ENCODE measurements at places on chromosomes 2 and 18.

GRCh38 chr2:20352230-20352578 lies 1.6 kb upstream of the PUM2 start:
- no peak for DNase-seq

GRCh38 chr2:170307052-170307451 lies 129.1 kb downstream of the MYO3B start:
- no peak for DNase-seq

DNA sequence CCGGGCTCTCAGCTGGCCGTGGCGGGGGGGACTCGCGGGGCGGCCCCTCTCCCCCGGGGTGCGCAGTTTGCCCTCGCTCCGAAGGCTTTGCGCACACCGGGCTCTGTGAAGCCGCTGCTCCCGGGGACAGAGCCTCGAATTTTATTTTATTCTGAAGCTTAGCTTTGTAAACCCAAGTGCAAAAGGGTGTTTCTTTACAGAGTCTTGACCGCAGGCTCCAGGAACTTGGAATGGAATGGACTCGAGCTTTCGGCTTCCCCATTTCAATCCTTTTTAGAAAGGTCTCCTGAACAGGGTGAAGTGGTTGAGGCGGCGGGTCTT lies 2.0 kb downstream of the GALR1 start:
- DNase-seq: no peak

DNA sequence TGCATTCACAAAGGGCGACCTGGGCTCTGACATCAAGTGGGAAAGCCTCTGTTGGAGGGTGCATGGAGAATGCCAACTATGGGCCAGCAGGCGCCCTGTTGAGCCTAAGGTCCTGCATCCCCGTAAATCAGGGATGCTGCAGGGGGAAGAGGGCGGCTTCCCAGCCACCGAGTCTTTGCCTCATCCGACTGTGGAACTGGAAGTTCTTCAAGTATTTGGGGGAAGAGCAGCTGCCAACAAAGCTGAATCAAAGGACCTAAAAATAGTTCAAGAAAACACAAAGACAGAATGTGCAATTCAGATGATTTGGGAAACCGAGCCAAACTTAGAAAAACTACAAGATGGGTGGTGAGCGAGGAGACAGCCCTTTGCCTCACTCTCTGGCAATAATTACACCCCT lies 281.1 kb upstream of the MGAT5 start:
- no peak for DNase-seq

DNA sequence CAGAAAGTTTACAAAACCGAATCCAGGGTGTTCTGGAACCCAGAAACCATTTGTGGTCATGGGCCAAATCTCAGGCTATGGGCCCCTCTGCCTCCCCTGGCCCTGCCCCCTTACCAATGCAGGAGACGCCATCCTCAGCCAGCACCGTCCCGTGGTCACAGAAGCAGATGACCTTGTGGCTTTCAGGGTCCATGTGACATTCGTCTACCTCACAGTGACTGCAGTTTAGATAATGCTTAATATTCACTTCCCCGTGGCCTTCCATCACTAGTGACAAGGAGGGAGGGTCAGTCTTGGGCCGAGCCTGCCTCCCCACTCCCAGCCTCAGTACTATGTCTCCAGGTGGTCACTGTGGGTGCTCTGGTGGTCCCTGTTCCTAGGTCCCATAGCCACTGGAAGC lies 111.6 kb downstream of the CLIP4 start:
- no peak for DNase-seq

- DNase-seq: no peak
These were observed 156.7 kb downstream of the ARHGAP28 start for GRCh38 chr18:6885992-6886796.

- DNase-seq: no peak
These were observed 217.0 kb downstream of the ZFP36L2 start for GRCh38 chr2:43009448-43009847.

DNA sequence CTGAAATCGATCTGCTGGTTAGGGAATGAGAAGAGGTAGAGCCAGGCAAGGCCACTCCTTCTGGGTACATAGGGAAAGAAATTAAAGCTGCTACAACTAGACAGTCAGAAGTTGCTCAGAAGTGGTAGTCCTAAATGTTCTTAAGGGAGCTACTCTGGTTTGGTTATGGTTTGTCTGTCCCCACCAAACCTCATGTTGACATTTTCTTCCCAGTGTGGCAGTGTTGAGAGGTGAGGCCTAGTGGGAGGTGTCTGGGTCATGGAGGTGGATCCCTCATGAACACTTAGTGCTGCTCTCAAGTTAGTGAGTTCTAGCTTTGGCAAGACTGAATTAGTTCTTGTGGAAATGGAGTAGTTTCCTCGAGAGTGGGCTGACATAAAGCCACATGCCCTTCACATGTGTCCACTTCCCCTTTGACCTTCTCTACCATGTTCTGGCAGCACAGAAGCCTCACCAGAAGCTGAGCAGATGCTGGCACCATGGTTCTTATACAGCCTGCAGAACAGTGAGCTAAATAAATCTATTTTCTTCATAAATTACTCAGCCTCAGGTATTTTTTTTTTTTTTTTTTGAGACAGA lies 14.7 kb downstream of the RNF103 start:
- no peak for DNase-seq

- no peak for DNase-seq
These were observed 49.3 kb downstream of the MTERF4 start for GRCh38 chr2:241052677-241053360.

- peak; percentile 43 for DNase-seq
These were observed 925 bp downstream of the SOS1 start for GRCh38 chr2:39119732-39120520.

GRCh38 chr2:23656597-23656973 lies 270.3 kb downstream of the ATAD2B start:
- no peak for DNase-seq

DNA sequence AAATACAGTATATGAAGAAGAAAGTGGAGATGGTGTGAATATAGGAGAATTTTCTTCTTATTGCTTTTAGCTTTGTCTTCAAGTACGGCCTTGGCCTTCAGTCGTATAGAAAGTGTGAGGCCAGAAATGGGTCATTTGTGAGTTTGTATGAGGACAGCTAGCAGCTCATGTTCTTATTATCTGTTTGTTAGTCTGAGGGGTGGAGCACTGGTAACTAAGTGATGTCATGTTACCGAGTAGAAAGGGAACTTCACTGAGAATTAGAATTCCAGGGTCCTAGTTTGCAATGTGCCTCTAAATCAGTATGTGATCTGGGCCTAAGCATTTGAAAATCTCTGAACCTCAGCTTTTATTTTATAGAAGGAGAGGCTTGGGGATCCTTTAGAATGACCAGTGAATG lies 588.6 kb downstream of the NRXN1 start:
- DNase-seq: no peak

DNA sequence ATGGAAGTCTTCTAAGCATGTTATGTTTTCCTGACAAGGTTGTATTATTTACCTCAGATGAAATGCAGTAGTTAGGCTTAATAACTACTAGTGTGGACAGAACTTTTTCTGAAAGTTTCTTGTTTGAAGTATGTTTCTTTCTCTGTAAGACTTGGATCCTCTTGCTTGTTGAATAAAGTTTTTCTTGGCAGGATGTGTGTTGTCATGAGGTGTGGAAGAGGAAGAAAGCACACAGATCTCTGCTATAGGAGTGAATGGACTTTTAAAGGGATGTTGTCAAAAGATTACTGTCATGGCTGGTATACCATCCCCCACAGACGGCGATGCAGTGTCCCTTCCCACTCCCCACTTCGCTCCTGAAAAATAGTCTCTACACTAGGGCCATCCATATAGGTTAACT lies 2.6 kb downstream of the CAB39 start:
- DNase-seq: no peak

DNA sequence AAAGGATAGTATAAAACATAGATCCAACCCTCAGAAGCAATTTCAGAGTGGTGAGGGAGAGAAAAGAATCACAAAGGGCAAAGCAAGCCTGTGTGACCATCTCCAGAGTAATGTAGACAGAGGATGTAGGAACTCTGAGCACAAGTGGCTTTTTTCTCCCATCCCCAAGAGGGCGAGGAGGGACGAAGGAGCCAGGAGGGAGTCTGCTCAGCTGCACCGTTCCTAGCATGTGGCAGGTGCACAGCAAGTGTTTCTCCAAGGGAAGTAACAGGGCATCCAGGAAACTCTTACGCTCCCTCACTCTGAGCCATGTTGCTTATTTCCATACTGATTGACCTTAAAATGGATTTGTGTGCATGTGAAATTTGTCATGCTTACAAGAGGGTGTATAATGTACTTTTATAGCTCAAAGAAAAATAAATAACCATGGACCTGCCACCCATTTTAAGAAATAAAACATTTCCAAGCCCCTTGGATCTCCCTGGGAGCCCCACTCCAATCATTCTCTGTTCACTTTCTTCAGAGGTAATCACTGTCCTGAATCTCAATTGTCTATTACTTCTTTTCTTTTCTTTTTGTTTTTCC lies 37.8 kb upstream of the SEC11C start:
- no peak for DNase-seq

DNA sequence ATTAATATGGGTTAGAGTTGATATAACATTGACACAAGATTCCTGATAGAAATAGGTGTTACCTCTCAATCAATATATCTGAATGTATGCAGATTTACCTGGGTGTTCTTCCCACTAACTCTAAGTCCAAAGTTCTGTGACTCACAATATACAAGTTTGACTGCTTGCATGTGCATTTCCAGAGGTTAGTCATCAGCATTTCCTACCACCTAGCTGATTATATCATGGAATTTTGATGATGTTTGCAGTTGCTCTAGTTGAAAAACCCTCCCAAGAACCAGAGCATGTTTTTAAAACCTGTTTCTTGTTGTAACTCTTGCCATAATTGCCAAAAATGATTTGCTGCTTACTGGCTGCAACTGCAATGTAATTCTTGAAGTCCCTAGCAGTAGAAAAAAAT lies 15.0 kb upstream of the DSG1 start:
- DNase-seq: no peak

DNA sequence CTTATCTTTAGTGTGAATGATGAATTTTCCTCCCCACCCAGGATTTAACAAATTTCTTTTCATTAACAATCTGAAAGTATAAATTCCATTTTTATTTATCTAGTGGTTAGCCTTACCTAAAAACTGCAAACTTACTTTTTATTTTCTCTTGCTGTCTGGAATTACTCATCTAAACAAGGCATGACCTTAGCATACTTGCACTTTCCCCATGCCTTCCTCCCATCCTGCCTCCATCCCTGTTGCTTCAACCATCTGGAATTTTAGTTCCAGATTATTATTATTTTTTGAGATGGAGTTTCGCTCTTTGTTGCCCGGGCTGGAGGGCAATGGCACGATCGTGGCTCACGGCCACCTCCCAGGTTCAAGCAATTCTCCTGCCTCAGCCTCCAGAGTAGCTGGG lies 35.6 kb downstream of the GDF7 start:
- DNase-seq: no peak

DNA sequence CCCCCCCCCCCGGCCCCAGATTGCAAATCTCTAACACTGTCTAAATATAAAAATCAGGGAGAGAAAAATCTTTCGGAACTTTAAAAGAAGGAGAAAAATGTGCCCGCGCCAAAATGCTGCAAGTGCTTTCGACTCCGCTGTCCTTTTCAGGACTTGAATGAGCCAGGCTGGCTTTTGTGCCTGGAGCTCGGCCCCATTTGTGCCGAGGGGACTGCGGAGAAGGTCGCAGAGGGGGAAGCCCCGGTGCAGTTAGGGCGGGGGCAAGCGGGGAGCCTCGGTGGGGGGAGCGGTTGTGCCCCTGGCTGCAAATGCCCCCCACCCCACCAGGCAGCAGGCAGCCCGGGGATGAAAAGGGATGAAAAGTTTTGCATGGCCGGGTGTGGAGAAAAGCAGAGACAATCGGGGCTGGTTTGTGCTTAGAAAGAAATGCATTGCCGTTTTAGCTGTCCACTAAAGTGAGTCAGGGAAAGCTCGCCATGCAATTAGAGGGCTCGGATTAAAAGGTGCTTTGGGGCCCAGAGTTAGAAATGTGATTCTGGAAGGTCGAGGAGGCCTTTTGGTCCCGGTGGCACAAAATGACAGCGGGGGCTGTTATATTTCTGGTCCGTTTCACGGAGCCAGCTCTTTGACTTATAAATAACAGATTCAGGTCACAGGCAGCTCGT lies 1.6 kb downstream of the INHBB start:
- DNase-seq: no peak

- no peak for DNase-seq
These were observed 52.1 kb upstream of the EPB41L5 start for GRCh38 chr2:119960821-119961220.

- DNase-seq: no peak
These were observed 48.7 kb upstream of the FAHD2A start for GRCh38 chr2:95353613-95354468.

DNA sequence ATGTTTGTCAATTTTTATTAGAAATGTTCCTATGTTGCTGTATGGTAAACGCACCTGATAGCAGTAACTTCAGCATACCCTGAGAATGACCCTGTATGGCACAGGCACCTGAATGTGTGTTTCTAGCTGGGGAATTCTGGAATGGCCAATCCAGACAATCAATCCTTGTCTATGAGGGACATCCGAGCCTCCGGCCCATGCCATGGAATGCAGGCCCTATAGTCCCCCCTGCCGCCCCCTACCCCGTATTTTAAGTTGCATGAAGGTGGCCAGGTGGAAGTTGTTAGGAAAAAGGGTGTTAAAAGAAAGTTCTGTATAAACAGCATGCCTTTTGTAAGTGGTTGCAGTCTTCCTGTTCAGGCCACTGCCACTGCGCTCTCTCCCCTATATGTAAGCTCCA lies 595.9 kb downstream of the DSC3 start:
- no peak for DNase-seq

DNA sequence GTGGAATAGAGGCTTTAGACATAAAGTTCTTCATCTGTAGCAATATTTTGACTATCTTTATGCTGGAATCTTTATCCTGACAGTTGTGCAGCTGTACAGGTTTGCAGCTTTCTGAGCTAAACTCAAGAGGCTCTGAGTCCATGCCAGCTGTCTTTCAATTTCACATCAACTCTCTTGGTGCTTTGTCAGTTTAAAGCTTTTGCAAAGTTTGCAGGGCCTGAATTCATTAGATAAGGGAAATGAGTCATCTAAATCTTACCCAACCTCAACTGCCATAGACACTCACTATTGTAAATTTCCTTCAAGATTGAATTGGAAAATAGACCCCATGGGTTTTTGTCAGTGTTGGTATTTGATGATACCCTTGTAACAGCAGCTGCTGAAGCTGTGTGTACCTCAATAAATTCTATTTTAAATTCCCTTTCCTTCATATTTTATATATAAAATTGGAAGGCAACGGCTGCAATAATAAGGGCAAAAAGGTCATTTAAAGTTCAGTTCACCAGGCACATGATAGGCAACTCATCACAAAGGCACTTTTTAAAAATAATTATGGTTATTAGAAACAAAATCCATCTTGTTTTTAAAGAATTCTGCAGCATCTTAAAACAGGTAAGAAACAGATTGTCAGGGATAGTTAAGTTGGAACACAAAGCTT lies 169.9 kb upstream of the SLC39A10 start:
- DNase-seq: no peak

DNA sequence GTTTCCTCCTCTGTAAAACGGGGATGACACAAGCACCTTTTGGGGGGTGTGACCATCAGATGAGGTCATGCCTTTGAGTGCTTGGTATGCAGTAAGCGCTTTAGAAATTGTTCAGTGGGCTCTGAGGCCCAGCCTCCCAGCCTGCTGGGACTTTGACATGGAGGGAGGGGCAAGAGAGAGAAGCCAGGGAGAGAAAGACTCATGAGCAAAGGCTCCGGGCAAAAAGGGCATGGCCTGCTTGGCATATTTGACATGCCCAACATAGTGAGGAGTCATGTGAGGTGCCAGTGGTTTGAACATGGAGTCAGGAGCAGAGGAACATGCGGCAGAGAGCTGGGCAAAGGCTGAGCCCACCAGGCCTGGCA lies 14.0 kb downstream of the TNS1 start:
- no peak for DNase-seq
